Neural progenitor cell (in vitro differentiated cells): ENCODE measurements at places on chromosomes 1 and 21.

- no peak for DNase-seq
Measured at GRCh38 chr1:8818325-8818775, 910 bp upstream of the RERE start.

DNA sequence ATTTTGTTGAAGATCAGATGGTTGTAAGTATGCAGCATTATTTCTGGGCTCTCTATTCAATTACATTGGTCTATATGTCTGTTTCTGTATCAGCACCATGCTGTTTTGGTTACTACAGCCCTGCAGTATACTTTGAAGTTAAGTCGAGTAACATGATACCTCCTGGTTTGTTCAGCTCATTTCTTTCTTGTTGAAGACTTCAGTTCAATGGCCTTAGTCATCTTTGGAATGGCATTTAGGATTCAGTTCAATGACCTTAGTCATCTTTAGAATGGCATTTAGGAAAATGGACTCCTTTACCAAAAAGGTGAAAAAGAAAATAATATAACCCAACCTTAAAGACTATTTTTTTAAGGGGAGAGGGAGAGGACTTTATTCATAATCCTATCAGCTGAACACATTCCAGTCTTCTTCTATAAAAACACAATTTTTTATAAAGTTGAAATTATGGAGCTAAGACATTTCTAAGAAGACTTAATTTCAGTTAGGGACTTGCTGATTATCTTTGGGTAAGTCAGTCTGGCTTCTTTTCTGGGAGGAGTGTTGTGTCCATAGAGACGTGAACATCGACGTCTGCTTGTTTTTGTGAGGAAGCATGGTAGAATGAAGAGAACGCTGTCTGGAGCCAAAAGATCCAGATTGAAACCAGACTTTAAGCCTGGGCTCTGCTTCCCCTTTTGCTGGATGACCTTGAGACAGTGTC, 48.3 kb downstream of the DDR2 start:
- no peak for DNase-seq

GRCh38 chr1:93615582-93616150, 66.0 kb downstream of the BCAR3 start:
- no peak for DNase-seq

DNA sequence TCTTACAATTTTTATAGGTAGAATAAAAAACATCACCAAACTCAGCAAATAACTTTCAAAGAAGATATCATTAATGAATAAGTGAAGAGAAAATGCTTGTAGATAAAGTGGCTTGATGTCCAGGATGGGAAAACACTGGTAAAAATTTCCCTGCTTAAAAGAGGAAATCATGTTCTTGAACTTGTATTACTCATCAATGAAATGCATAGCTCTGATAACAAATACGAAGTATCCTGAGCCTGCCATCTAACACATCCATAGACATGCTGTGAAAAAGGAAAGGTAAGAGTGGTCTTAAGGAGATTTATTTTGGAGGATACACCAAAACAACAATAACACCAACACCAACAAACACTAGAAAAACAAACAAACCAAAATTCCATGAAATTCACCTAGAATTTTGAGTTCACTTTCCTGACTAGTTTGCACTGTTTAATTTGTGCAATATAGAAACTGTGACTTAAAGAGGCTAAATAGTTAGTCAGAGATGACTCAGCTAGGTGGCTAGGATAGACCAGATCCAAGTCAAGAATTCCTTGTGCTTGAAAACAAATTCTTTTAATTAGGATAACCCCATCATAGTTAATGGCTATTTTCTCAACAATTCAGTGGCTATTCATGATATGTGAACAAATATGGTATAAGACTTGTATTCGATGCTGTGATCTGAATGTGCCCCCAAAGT, 179.8 kb upstream of the KCNK2 start:
- DNase-seq: no peak

GRCh38 chr1:232578651-232579195, 51.2 kb downstream of the SIPA1L2 start:
- DNase-seq: peak; percentile 38

DNA sequence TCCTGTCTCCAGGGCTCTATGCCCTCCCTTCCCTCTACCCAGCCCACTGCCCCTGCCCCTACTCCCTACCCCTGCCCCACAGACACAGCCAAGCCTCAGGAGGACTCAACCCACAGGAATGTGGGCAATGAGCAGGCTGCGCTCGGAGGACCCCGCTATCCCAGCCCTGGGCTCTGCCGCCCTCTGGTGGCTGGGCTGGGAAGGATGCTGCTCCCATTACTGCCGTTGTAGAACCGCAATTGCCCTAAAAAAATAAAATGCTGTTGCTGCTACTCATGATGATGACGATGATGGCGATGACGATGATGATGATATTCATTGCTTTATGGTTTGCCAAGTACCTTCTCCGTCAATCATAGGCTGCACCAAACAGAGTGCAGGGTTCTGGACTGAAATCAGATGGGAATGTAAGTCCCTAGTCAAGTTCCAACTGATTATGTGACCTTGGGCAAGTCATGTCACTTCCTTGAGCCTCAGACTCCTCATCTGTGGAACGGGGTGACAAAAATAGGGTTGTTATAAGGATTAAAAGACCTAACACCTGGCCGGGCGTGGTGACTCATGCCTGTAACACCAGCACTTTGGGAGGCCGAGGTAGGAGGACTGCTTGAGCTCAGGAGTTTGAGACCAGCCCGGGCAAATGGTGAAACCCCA, 24.6 kb downstream of the ARHGEF19 start:
- DNase-seq: peak; percentile 81

GRCh38 chr1:234969581-234970400, 158.8 kb downstream of the TOMM20 start:
- DNase-seq: peak; percentile 90

DNA sequence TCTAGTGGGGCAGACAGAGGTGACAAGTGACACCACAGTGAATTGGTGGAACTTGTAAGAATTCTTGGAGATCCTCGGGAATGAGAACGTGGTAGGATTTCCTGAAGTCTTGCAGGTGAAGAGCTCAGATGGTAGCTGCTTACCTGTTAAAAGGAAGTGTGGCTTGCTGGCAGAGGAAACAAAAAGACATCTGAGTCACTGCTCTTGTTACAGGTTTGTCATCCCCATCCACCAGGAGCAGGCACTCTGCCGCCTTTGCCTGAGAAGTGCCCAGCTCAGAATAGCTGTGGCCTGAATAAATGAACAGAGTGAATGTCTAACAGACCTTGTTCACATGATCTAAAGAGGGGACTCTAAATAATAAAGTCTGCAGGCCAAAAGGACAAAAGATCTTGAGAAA, 12.3 kb upstream of the ZSCAN20 start:
- no peak for DNase-seq

GRCh38 chr1:10890491-10891071, 94.1 kb upstream of the CASZ1 start:
- no peak for DNase-seq

- DNase-seq: no peak
Measured at GRCh38 chr1:227540170-227541098, 22.9 kb upstream of the ZNF678 start.

- DNase-seq: no peak
Measured at GRCh38 chr1:2787163-2787911, 14.2 kb downstream of the TTC34 start.

DNA sequence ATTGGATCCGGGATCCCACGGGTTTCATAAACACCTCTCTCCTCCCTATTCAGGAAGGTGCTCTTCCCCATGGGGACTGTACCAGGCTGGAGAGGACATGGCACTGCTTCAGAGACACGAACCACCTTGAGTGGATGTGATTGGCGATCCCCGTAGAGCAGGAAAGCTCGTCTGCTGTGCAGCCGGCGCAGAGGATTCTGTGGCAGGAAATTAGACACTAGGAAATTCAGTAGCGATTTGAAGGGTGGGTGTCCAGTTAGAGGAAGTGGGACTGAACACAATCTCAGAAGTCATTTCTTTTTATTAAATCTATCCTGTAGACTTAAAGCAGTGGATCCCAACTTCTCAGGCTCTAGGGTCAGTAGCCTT, 767 bp downstream of the PDIK1L start:
- DNase-seq: no peak

DNA sequence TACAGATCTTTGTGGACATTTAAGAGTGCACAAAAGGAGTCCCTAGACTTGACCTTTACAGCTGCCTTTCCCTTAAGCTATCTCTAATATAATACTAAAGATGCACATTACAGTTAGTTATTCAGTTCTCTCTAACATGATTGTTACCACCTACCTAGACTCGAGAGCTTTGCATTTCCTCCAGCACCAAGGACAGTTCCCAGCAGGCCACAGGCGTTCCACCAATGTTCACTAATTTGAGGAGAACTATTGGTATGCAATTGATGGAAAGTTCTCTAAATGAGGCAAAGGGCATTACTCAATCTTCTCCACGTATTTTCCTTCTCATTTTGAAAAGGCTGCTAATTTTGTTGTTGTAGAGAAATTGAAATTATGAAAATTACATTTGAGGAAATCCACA, 5.4 kb upstream of the NTNG1 start:
- DNase-seq: peak; percentile 72

DNA sequence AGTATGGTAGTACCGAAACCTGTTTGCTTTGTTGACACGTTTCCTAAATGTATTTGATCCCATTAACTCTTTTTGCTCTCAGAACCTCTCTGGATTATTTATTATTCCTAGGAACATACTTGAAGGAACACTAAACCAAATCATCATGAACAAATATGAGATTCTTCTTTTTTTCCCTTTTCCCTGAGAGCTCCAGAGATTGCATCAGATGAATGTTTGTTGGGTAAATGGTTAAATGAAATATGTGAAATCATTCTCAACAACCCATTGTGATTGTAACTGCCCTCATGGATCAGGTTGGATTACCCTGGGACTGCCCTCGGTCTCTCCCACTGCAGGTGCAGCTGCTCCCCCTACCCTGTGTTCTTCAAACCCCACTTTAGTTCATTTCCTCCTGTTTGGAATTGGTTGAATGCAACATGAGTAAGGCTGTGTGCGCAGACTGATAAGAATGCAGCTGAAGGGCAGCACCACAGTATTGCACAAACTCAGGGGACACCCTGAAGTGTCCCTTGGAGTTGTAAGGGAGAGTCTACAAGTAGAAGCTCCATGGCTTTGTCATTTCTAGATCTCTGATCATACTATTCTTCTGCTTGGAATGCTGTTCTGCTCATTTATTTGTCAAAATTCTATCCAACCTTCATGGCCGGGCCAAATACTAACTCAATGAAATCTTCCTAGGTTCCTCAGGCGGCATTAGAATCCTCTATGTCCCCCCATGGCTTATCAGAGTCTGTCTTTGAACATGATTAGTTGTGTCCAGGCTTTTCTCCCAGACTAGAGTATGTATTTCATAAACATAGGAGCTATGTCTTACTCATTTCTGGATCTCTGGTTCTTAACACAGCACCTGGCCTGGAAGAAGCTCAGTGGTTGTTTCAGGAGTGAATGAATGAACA, 47.1 kb upstream of the NEK2 start:
- no peak for DNase-seq

GRCh38 chr1:48675251-48675650, 101.4 kb downstream of the BEND5 start:
- DNase-seq: no peak

DNA sequence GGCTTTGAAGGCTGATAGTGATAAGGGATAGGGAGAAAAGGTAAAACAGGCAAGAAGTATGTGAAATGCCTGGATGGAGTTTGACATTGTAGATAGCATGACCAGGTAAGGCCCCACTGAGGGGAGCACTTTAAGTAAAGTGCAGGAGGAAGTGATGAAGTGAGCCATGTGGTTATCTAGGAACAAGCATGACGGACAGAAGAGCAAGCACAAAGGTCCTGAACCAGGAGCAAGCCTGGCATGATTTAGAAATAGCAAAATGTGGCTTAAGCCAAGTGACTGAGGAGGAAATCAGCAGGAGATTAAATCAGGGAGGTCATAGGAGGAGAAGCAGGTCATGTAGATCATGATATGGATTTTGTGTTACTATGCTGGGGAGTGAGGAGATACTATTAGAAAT, 129.2 kb downstream of the GLUL start:
- DNase-seq: no peak

- DNase-seq: no peak
Measured at GRCh38 chr1:168213349-168213748, 12.5 kb upstream of the SFT2D2 start.

DNA sequence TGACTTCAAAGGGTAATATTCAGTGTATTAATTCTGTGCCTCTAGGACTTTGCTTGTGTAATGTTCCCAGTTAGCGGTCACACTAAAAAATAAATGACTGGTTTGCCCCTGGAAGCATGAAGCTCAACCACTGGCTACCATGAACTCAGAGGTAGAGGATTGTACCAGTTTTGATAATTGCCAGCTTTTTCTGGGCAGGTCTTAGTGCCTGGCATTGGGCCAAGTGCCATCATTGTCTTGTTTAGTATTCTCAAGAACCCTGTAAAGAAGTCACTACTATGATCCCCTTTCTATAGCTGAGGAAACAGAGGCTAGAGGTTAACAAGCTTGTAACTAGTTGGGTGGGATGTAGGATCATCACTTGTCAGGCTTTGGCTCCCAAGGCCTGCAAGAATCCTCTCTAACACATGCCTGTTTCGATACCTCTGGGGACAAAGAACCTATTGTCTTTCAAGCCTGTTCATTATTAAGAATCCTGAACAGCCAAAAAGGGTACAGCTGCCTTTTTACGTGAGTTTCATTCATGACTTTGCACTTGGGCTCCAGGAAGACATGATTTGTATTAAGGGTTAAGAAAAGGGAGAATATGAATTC, 121.9 kb upstream of the JUN start:
- no peak for DNase-seq

- DNase-seq: no peak
Measured at GRCh38 chr1:86470859-86471258, 2.1 kb downstream of the CLCA1 start.

DNA sequence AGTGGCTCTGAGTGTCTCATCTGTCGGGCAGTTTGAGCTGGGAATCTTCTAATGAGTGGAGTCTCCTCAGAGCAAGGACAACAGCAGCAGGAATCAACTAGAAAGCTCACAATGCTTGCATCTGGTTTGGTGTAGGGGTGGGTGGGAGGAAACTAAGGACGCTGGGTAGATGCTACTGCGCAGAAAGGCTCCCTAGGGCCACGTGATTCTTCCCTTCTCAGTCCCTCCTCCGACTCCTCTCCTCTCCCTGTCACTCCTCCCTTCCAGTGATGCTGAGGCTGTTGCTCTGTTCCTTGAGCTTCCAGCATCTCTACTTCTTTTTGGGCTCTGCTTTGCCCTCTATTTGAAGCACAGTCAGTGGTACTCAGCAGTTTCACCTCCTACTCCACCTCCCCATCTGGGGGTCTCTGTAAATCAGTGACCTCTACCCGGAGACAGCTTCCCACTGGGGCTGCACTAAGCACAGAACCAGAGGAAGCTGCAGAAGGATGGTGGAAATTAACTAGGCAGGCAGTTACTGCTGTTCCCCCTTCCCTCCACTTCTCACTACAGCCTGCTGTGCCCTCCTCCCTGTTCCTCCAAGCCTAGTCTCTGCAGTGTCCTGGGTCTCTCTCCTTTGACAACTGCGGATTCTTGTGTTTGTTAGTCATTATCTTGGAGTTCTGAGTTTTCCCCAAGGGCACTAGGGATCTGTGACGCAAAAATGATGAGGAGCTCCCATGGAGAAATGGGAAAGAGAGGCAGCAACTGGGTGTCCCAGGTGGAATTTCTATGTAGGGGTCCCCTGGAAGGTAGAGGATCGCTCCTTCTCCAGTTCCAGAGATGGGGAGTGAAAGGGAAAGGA, 5.8 kb downstream of the LINGO4 start:
- peak; percentile 27 for DNase-seq

GRCh38 chr21:33937931-33938339, 22.3 kb upstream of the ATP5PO start:
- no peak for DNase-seq

GRCh38 chr1:232377494-232377770, 252.5 kb downstream of the SIPA1L2 start:
- no peak for DNase-seq
